ENCODE measurements at places on chromosomes 16 and 17.

GRCh38 chr16:67504031-67505021, 21.0 kb upstream of the AGRP start:
- no peak for DNase-seq

GRCh38 chr17:57927048-57927723, 28.0 kb downstream of the CUEDC1 start:
- DNase-seq: no peak

GRCh38 chr16:28491230-28491969, 474 bp downstream of the CLN3 start:
- DNase-seq: no peak

- peak; percentile 19 for DNase-seq
Observed at GRCh38 chr16:50747207-50747956, 5.5 kb downstream of the CYLD start.

GRCh38 chr16:49194537-49195236, 87.0 kb downstream of the CBLN1 start:
- no peak for DNase-seq

GRCh38 chr16:1154291-1154886, 1.5 kb downstream of the CACNA1H start:
- no peak for DNase-seq

DNA sequence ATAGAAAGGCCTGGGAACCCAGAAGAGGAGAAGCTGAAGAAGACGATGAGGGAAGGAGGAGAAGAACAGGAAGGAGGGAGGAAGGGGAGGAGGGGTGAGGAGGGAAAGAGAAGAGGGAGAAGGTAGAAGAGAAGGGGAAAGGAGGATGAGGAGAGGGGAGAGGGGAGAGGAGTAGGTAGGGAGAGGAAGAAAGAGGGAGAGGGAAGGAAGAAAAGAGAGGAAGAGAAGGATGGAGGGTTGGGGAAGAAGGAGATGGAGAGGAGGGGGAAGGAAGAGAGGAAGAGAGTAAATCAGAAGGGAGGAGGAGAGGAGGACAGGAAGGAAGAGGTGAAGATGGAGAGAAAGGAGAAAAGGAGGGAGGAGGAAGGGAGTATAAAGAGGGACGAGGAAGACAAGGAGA, 109.6 kb upstream of the IRX6 start:
- DNase-seq: no peak

- no peak for DNase-seq
Observed at GRCh38 chr16:78906135-78906534, 694.4 kb downstream of the MAF start.

DNA sequence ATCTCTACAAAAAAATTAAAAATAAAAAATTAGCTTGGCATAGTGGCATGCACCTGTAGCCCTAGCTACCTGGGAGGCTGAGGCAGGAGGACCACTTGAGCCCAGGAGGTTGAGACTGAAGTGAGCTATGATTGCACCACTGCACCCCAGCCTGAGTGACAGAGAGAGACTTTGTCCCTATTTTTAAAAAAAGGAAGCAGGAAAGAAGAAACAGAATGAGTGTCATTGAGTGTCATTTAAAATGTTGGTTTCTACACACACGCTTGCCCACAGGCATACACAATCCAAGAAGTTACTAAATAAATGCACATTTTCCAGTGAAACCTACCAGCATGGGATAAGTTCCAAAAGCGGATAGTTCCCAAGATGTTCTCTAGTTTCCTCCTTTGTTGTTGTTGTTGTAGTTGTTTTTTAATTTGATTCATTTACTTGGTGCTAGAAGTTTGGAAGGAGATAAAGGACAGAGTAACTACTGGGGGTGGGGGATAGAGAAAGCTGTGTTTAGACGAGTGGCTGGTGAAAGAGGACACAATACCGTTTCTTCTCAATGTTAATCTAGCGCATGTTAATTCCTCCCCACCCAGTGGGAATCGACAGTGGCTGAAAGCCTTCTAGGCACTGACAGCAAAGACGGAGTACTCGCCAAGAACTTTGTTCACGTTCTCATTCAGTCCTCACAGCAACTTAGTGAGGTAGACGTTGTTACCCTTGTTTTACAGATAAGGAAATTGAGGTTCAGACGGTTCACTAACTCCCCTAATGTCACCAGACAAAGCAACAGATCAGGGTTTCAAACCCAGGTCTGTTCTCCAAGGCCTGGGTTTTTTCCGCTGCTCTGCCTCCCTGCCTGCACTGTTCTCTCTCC, 17.3 kb downstream of the MRPS23 start:
- DNase-seq: no peak

GRCh38 chr16:48580925-48581500, 29.0 kb downstream of the N4BP1 start:
- DNase-seq: no peak

- no peak for DNase-seq
Observed at GRCh38 chr17:44598329-44598728, 41.0 kb downstream of the FZD2 start.

DNA sequence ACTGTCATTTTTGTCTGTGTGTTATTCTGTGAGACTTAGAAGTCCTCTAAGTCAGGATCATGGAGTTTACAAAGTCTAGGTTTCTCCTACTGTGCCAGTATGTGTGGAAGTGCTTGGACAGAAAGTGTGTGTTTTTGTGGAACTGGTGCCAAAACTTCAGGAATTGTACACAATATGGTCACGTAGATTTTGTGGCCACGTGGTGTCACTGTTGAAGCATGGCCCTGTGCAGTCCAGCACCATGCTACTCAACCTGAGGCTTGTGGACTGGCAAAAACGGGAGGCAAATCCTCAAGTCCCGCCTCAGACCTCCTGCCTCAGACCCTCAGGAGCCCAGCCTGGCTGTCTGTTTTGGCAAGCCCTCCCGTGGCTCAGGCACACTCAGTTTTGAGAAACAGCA, 16.7 kb upstream of the ALKBH5 start:
- DNase-seq: no peak

DNA sequence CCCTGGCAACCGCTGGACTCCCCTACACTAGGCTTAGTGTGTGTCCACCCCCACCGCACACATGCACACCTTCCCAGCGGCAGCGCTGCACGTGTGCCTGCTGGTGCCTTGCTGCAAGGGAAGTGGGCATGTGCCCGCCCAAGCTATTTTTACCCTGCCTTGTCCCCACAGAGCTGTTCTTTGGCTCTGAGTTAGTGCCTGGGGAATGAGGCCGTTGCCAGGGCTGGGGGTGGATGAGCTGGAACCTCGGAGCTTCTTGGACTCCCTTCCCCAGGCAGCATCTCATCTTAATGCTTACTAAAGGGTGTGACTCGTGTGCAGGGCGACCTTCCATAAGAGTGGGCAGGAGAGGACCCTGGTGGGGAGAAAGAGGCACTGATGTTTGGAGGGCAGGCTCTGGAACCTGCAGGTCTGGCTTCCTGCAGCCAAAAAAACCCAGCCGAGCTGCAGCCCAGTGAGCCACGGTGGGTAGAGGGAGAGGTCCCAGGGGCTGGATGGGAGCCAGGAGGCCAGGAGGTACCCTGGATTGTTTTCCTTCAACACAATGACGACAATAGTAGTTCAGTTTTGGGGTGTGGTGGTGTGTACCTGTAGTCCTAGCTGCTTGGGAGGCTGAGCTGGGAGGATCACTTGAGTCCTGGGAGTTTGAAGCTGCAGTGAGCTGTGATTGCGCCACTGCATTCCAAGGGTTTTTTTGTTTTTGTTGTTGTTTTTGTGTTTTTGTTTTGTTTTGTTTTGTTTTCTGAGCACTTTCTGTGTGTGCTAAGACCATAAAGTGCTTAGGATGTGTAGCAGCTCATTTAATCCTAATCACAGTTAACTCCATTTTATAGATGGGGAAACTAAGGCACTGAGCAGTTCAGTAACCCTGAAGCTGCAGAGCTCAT, 119.1 kb downstream of the RAB11FIP4 start:
- DNase-seq: peak; percentile 28

DNA sequence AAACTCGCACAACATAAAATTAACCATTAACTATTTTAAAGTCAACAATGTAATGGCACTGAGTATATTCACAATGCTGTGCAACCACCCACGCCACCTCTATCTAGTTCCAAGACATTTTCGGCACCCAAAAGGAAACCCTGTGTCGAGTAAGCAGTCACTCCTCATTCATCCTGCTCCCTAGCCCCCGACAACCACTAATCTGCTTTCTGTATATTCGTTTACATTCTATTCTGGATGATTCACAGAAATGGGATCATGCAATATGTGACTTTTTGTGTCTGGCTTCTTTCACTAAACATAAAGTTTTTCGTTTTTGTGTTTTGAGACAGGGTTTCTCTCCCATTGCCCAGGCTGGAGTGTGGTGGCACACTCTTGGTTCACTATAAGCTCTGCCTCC, 42.2 kb upstream of the HAPSTR1 start:
- no peak for DNase-seq

- DNase-seq: no peak
Observed at GRCh38 chr16:50791522-50791921, 49.6 kb downstream of the CYLD start.

GRCh38 chr16:58128181-58128631, 975 bp downstream of the CFAP20 start:
- no peak for DNase-seq

GRCh38 chr17:76704805-76705204, 6.0 kb downstream of the MXRA7 start:
- no peak for DNase-seq

GRCh38 chr16:3654249-3654991, at the start of gene DNASE1:
Gene DNASE1 (plus strand): TSS chr16:3654691. CDS start chr16:3655374, 683 bp downstream.
- no peak for DNase-seq

DNA sequence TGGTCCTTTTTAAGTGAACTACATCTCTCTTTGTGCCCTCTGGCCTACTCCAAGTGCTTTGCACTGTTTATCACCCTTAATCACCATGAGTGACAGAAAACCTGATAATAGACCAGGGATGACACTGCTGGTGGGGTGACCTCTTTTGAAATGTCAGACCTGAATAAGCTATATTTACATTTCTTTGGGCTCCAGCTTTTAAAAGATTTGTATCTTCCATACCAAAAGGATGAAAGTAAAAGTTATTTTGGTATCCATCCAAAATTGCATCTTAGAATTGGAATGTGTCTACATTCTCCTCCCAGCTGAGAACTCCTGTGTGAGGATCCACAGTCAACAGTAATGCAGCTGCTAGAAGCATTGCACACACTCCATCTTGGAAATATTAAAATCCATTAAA, 370.0 kb downstream of the CDH11 start:
- DNase-seq: no peak

DNA sequence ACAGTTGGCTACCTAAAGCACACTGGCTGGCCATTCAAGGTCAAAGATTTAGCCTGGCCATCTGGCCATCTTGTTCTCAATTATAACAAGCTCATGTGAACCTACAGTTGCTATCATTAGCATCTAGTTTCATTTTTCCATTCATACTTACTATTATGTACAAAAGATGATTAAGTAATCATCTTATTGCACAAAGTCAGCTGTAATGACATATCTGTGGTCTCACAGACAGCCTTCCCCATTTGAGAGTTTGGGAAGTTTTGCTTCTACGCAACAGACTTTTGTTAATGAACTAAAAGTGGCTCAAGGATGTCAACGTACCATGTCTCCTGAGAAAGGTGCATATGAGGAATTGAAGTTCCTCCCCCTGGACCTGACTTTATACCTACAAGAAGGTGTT, 51.3 kb downstream of the HS3ST3B1 start:
- no peak for DNase-seq

DNA sequence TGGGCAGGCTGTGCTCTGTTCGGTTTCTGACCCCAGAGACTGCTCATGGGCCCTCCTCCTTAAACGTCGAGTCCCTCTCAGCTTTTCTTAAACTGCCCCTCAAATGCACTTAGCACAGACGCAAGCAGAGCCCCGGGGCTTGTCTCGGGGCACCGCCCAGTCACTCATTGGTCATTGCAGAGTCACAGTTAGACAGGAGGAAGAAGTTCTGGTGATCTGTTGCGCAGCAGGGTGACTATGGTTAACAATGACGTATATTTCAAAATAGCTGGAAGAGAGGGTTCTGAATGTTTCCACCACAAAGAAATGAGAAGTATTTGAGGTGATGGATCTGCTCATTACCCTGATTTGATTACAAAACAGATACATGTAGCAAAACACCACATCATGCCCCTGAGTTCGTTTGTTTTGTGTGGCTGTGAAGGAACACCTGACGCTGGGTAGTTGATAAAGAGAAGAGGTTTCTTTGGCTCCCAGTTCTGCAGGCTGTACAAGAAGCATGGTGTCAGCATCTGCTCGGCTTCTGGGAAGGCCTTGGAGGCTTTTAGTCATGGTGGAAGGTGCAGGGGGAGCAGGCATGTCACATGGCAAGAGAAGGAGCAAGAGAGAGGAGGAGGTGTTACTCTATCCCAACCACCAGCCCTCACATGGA, 387.4 kb downstream of the CPPED1 start:
- no peak for DNase-seq

- DNase-seq: peak; percentile 98
Observed at GRCh38 chr17:48047741-48048383, at the start of gene NFE2L1. Gene NFE2L1 (plus strand): TSS chr17:48048359. CDS start chr17:48051119, 2,760 bp downstream.

DNA sequence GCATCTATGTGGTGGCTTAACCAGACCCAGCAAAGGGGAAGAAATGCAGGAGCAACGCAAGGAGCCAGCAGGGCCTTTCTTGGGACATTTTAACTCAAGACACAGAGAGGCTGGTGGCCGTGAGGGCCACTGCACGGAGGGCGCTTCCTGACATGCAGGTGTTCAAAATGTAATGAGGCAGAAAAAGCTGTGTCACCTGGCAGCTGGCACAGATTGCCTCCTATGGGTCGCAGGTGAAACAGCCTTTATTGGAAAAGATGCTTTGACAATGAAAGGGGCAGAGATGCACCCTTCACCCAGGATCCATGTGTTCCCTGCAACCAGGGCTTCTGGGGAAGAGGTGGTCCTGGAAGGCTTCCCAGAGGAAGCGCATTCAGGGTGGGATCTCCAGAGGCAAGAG, 219.3 kb downstream of the XYLT1 start:
- DNase-seq: no peak

- DNase-seq: no peak
Observed at GRCh38 chr17:80428796-80429195, 13.8 kb downstream of the ENDOV start.

GRCh38 chr16:6643080-6643686, 689.5 kb upstream of the RBFOX1 start:
- DNase-seq: no peak

- no peak for DNase-seq
Observed at GRCh38 chr17:65609749-65610148, 48.3 kb upstream of the AXIN2 start.

- peak; percentile 66 for DNase-seq
Observed at GRCh38 chr17:50026837-50027171, 29.1 kb upstream of the ITGA3 start.

- no peak for DNase-seq
Observed at GRCh38 chr16:49283376-49284049, 1.9 kb upstream of the CBLN1 start.

GRCh38 chr17:80892019-80892855, 99.4 kb upstream of the CHMP6 start:
- peak; percentile 77 for DNase-seq

- no peak for DNase-seq
Observed at GRCh38 chr16:66862023-66862520, 17.9 kb downstream of the CA7 start.

GRCh38 chr17:71878998-71879397, 241.8 kb upstream of the SOX9 start:
- DNase-seq: no peak

- no peak for DNase-seq
Observed at GRCh38 chr17:57518587-57519581, 226.2 kb downstream of the CCDC182 start.
